Suppressor macrophage (primary cell): ENCODE measurements at places on chromosomes 7 and 10.

DNA sequence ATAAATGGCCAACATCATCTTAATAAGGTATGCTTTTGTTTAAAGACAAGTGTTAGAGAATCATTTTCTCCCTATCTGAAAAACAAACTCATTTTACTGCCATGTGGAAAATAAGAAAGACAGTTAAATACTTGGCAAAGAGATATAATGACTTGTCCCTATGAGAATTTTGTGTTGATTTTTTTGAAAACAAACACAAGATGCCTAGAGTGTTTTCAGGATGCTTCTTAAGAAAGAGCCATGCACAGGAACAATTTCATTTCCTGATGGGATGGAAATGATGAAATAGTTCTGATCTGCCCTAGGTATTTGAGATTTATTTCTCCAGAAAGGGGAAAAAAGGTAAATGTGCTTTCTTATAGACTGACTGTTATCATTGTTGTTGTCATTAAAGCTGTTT lies 237.5 kb upstream of the GNAI1 start:
- no peak for DNase-seq

DNA sequence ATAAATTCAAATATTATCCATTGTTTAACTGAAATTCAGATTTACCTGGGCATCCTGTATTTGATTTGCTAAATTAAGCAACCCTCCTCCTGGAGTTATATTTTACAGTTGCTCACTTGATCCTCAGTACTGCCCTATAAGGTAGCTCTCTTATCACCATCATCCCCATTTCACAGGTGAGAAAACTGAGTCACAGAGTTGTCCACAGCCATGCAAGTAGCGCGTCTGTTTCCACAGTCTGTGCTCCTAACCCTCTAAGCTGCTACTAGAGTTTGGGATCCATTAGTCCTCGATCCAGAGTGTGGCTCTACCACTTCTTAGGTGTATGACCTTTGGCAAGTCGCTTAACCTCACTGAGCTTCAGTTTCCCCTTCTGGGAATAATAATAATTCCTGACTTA lies 34.9 kb upstream of the KDM7A start:
- DNase-seq, result no peak

DNA sequence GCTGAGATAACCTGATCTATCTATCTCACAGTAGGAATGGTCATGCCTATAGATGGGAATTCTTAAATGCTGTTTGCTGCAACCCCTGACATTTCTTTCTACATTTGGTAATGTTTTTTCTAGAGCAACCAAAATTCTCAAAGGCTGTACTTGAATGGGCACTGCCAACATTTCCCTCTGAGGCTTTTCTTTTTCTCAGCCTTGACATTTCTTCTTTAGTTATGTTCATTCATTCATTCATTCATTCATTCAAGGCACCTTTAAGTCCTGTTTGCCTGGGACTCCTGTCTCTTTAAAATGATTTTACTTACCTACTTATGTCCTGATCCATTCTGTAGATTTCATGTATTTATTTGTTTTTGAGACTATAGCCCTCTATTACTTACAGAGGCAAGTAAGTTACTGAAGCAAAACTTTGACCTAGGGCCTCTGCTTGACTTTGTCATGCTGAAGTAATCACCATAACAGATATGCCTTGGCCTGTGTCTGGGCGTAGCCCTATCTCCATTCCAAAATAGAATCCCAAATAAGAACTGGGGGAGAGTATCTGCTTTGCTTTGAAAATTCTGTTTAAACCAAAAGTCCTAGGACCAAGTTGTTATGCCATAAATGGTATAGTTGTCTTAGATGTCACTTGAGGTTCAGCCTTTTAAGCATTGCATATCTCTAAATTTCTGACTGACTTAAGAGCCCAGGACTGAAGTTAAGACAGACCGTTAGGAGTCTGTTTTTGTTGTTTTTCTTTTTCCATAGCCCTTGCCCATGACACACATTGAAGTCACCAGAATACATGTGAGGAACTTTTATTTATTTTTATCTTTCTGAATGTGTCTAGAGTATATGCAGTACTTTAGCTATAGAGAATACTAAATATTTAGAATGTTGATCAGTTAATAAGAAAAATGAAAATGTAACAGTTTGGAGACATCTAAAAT lies 59.2 kb downstream of the AKAP9 start:
- no peak for DNase-seq

- DNase-seq, result peak; percentile 51
These were observed 248.5 kb downstream of the BUB3 start for GRCh38 chr10:123402656-123403055.

DNA sequence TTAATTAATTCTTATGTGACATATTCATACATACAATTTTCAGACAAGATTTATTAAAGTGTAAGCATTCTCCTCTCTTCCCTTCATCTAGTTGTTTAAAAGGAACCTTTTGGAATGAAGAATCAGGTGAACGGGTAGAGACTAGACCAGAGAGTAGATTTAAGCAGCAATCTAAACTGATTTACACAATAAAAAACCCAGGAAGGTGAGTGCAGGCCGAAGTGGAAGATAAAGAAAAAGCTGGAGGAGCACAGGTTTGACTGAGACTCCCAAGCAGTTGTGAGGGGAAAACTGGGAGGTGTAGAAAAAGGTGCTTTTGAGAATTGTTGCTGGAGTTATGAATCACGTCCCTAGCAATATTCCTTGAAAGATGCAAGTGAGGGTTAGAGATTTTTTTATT lies 601.1 kb downstream of the SORCS1 start:
- DNase-seq, result no peak

DNA sequence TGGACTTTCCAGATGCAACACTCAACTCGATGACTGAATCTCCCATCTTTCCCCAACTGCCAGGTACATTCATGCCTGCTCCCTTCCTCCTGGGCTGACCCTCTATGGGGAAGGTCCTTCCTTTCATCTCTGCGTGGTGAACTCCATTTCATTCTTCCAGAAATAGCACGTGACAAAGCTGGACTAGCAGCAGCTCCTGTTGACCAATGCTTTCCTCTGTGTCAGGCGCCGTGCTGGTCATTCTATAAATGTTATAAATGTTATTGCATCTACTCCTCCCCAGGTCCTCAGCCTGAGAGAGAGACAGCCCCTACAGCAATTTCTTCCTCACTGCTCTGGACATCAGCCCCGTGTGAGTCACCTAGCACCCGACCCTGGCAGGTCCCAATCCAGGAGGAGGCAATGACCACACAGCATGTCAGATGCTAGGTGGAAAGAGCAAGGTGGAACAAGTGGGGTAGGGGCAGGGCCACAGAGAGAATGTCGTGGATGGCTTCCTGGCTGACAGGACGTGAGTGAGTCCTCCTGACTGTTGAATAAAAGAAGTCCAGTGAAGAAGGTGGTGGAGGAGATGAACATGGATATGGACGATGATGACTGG lies 178.1 kb downstream of the ADAM12 start:
- no peak for DNase-seq

DNA sequence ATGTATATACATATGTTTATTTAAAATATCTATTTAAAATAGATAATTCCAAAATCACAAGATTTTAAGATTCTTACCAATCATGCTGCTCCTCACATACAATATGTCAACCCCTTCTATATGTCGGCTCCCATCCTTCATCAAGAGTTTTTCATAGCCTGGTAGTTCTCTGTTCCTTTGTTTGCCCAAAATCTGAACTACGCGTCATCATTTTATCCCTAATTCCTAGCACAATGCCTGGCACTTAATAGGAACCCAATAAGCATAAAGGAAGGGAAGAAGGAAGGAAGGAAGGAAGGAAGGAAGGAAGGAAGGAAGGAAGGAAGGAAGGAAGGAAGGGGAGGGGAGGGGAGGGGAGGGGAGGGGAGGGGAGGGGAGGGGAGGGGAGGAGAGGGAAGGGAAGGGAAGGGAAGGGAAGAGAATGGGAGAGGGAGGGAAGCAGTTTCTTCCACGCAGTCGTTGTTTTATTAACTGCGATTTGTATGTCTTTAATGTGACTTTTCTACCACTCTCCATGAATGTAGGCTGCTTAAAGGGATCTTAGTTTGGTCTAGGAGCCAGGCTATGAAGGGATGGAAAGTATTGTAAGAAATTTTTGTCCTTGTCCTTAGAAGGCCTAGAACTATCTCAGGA lies 83.3 kb upstream of the PCGF5 start:
- DNase-seq, result no peak

DNA sequence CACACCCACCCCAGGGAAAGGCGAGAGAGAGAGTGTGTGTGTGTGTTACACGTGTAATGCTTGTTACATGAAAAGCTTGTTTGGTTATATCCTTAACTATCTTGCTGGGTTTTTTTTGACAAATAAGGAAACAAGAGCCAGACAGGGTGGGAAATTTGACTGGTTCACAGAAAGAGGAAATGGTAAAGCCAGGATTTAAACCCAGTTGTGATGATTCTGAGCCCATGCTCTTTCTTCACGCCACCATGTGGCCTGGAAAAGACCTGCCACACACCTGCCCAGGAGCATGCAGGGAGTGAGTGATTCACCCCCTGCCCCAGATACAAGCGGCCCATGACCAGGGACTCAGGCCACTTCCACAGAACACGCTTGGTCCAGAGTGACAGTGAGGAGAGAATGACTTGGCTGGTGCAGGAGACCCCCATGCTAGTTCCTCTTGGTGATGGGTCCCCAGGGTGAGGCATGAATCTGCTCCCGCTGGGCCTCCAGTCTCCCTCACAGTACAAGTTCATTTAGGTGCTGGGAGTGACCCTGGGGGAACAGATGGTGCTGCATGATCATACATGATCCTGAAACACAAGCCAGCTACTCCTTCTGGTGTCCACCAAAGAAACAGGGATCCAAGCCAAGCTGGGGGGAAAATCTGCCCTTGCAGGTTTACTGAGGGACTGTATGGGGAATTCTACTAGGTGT lies 21.0 kb upstream of the EIF5AL1 start:
- peak; percentile 56 for DNase-seq

DNA sequence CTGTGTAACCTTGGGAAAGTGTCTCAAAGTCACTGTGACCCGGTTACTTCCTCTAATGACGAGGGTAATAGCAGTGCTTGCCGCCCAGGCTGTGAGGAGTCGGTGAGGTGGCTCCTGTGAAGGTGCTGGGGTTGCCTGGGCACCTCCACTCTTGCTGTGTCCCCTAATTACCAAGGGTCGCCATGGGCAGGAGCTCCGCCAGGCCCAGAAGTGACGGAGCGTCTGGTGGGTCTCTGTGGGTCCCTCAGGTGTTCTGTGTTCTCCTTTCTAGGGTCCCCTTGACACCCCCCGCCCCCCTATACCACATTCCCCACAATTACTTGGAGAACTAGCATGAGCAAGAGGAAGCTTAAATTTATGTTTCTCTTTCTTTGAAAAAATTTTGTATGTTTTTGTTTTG lies 161.5 kb downstream of the WDR37 start:
- DNase-seq, result no peak

- DNase-seq, result peak; percentile 75
These were observed 11.0 kb upstream of the DNTT start for GRCh38 chr10:96292971-96293920.

GRCh38 chr7:33336820-33337219 lies 207.5 kb downstream of the BBS9 start:
- DNase-seq, result no peak

- no peak for DNase-seq
These were observed 38.4 kb upstream of the LRRC4 start for GRCh38 chr7:128069373-128070364.

GRCh38 chr10:102327002-102327401 lies 68.5 kb upstream of the NFKB2 start:
- DNase-seq, result no peak

DNA sequence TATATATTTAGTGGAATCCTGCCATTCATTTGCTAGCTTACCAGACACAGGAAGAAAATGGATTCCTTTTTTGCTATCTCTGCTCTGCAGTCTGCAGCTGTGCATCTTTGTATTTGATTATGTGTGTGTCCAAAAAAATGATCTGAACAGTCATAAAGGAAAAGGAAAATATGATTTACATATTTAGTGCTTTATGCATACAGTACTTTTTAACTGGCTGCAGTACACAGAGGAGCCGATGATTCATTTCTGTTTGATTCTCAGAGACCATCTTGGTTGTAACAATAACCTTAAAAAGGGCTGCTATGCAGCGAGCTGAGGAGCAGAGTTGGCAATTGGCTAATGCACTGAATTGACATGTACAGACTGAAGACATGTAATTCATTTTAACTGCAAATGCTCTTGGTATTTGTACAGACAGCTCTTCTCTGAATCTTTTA lies 151.3 kb upstream of the FZD1 start:
- no peak for DNase-seq

DNA sequence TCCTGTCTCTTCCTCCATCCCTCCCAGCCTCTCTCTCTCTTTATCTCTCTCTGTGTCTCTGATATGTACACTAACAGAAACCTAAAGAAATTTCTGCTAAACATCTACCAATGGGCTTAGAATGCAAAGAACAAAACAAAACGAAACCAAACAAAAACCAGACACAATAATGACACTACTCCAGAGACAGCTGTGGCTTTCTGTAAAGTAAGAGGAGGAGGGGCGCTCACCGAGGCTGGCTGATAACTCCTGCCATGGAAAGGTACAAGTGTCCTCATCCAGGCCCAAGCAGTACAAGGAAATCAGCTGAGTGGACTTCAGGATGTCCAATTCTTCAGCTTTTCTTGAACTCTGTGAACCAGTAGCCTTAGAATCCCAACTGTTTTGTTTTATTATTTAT lies 70.4 kb upstream of the FZD8 start:
- DNase-seq, result no peak

GRCh38 chr7:1026721-1027161 lies 17.6 kb upstream of the GPR146 start:
- no peak for DNase-seq

DNA sequence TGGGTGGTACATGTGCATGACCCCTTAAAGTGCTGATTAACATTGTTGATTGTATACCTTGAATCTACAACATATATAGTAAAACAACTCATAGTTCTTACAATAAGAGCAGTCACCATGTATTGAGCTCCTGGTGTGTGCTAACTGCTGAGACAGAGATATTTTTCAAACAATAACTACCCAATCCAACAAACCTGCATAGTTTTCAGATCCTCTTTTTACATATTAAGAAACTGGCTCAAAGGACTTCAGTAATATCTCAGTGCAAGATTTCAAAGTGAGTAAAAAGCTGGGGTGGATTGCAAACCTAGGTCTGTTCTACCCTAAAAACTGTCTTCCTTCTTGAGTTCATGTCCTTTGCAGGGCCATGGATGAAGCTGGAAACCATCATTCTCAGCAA lies 272.2 kb downstream of the SNX13 start:
- DNase-seq, result peak; percentile 28

GRCh38 chr10:67793313-67793712 lies 44.7 kb downstream of the DNAJC12 start:
- no peak for DNase-seq

DNA sequence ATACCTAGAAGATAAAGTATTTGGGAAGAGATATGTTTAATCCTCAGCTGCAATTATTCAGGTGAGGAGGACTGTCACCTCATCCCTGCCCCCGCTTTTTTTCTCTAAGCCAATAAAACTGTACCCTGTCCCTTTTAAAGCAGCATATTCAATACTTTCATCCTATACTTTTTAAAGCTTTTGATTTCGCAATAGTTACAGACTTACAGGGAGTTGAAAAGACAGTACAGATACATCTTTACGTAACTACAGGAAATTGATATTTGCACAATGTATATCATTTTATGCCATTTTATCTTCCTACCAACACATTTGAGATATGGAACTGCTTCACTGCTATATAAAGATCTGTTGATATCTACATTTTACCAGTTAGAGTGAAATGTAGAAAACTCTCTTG lies 47.6 kb downstream of the STK17A start:
- DNase-seq, result no peak
